ENCODE measurements at places on chromosomes 5 and 9.

DNA sequence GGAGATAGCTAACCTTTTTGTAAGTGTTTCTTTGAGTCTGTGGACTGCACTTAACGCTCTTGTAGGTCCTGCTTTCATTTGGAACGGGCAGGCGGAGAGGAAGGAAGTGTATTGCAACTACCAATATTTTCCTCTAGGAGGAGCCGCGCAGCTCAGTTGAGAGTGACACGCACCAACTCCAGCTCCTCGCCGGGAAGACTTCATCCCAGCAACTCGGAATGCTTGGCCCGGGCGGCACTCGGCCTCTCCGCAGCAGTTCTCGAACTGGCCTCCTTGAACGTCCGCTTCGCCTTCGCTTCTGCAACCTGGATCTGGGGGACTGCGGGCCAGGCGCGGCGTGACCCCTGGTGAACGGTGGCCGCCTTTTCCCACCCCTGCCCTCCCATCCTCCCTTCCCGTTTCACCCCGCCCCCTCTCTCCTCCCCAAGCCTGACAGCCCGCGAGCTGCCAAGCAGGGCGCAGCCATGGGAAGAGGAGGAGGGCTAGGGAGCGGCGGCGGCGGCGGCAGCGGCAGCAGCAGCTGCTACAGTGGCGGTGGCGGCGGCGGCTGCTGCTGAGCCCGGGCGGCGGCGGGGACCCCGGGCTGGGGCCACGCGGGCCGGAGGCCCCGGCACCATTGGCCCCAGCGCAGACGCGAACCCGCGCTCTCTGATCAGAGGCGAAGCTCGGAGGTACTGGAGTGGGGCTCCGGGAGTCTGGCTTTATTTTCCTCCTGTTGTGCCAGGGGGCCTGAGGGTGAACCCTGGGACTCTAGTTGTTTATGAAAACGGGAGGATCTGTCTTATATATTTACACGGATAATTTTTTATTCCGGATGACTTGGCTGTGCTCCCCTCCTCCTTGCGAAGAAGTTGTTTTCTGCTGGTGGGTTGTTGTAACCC lies at the start of gene GHR:
Gene GHR (plus strand): TSS at position 155 of the 881 bp plus-strand sequence. CDS start 142,436 bp downstream, outside the sequence.
- DNase-seq: peak; percentile 81

- no peak for DNase-seq
These were observed 170.5 kb downstream of the COL23A1 start for GRCh38 chr5:178419651-178420050.

DNA sequence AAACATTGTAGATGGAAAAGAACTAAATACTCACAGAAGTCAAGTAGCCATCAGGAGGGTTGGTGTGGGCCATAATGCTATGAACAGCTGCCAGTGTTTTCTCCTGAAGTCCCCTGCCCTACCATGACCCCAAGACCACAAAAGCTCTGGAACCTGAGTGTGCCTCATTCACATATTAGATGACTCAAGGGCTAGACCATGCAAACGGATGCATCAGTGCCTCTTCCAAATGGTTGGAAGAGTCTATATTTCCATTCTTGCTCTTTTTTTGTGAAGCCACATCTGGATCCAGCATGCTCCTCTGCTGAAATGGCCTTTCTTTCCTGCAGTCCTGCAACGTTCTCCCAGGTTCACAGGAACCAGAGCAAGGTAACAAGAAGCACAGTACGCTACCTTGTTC lies 136.6 kb upstream of the EPB41L4A start:
- peak; percentile 6 for DNase-seq

- no peak for DNase-seq
These were observed 28.3 kb downstream of the CXXC5 start for GRCh38 chr5:139676406-139676805.

DNA sequence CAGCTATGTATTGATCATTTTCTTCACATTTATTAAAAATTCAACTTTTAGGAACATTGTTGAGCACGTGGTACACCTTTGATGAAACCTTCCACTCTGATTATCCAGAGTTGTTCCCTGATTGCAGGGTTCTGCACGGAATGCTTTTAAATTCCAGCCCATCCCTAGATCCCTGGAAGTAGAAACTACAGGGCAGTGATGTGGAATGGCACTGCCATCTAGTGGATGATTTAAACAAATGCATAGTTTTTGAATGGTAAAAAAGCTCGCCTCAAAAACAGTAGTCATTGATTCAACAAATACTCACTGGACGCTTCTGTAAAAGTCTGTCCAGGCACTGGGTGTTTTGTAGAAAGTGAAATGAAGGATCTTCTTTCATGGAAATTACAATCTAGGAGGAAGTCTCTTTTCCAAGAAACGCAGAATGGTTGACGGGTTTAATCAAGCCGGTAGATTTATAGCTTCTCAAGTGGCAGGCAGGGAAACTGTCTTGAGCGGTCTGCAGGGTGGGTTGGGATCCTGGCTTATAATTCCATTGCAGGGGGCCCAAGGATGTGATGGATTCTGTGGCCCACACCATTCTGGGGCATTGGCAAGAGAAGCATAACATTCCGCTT lies 118.4 kb downstream of the ARHGAP26 start:
- no peak for DNase-seq

- DNase-seq: no peak
These were observed 33.4 kb upstream of the PCA3 start for GRCh38 chr9:76730801-76731200.

DNA sequence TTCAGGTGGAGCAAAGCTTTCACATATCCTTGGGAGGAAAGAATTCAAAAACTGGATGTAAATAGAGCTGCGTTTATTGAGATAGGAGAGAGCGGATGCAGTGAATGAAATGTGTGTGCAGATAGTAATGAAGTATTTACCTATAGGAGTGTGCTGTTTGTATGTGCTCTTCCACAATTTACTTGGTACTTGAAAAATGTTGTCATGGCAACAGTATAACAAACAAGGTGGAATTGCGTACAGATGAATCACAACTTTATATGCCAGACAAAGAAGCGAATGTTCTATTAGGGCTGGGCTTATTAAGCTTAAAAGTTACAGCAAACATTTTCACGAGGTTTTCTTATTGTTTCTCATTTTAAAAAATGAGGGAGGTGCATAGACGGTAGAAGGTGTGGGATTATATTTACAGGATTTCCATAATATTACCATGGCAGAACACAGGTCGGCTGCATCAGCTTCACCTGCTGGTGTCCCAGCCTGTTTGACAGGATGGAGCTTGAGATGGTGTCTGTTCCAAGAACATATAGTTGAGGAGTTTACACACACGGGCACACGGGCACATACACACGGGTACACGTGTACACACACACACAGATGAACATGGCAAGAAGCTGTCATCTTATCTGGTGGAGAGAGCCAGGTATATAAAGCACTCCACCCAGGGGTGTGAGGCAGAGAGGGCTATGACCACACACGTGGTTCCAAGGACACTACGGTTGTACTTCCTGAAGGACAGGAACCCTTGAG lies 155.7 kb downstream of the RMI1 start:
- DNase-seq: no peak

GRCh38 chr5:78320401-78320800 lies 25.9 kb upstream of the AP3B1 start:
- peak; percentile 17 for DNase-seq

DNA sequence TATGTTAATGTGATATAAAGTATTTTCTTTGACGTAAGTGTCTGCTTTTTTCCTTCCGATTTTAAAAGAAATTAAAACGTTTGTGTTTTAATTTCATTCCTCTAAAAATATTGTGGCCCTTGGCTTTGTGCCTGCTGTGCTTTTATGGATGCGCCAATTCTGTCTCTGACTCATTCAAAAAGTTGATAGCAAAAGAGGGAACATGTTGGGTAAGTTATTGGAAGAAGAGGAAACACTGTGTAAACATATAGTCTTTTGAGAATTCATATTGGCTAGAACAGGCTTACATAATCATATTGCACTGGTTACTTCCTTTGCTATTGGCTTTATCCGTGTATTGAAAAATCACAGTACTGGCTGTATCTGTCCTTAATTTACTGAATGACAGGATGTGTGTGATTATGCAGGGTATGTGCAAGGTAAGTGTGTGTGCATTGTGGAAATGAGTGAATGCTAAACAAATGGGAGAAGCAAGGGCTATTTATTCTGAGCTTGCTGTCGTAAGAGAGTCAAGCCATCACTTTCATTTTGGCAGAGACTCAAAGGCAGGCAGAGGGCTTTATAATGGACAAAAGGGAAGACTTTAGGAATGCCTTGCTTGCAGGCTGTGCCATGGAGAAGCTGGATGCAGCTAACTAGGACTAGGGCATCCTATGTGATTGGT lies 67.8 kb downstream of the SGCD start:
- no peak for DNase-seq

DNA sequence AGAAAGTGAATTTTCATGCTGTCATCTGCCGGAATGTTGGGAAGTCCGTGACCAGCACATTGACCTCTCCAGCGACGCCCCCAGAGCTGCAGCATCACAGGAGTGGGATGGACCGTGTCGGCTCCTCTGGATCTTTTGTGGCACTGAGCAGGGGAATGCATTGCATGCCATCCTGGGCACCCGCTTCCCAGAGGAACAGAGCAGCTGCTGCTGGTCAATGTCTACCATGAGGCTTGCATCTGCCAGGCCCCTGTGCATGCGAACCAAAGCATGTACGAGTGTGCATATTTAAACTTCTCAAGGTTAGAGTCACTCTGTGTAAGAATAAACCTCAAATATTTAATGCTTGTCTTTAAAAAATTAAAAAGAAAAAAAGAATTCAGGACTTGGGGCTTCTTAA lies 414.8 kb downstream of the GADD45G start:
- no peak for DNase-seq

- DNase-seq: no peak
These were observed 55.6 kb downstream of the RXRA start for GRCh38 chr9:134381671-134382516.

- DNase-seq: no peak
These were observed 27.9 kb upstream of the CEMIP2 start for GRCh38 chr9:71796100-71796767.

DNA sequence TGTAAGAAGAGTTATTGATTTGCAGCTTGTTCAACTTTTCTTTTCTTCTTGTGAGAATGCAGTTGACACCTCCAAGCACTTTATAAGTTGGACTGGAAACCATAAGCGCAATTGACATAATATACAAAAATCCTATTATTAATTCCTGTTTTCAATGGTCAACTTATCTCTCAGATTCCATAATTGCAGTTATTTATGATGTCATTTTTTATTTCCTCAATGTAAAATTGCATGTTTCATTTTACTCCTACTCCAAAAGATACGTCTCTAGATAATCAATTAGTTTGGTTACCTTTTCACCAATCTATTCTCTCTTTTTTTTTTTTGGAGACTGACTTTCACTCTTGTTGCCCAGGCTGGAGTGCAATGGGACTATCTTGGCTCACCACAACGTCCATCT lies 1416.1 kb upstream of the CDH6 start:
- DNase-seq: no peak

- no peak for DNase-seq
These were observed 16.4 kb downstream of the GNAQ start for GRCh38 chr9:78015241-78015640.

DNA sequence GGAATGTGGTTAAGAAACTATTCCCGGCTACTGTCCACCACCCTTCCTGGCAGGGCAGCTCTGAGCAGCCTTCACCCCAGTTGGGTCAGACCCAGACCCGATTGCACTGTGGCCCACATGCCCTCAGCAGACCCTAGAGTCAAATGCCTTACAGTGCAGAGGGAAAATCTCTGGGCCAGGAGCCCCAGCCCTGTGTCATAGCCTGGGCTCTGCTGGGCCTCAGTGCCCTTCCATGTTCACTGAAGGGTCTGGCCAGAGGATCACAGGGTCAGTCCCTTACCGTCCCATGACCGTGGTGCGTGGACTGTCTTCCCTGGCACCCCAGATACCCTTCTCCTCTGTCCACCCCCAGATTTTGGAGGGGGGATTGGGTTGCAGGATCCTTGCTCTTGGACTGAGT lies 73.5 kb upstream of the COL5A1 start:
- DNase-seq: no peak

DNA sequence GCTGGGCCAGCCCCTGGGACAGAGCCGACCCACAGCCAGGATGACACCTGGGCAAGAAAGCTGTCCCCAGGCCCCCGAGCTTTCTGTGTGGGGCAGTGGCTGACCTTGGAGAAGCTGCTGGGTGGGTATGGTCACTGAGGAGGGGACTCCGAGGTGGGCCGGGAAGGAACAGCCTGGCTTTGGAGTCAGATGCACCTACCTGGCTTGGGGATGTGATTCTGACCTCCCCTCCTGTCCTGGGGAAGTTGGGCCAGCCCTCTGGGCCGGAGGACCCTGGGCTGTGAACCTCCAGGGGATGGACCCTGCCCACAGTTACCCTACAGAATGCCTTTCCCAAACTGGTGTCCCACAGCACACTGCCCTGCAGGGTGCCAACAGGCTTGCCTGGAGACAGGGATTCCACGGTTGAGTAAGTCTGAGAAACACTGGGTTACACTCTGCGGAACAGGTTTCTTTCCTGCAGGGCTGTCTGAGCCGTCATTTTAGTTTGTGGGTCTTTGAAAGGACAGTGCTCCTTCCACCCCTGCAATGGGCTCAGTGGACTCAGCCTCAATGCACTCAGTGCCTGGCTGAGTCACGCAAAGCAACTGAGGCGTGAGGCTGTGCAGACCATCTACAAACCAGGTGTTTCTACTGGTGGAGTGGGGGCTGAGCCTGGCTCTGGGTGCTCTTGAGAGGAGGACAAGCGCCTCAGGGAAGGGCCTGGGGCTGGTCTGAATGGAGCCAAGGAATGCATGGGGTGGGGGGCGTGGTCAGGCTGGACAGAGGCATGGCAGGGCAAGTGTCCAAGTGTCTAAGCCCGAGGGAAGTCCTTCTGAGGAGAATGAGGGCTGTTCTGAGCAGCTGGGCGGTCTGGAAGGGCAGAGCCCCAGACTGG lies 41.3 kb upstream of the PHYKPL start:
- no peak for DNase-seq

DNA sequence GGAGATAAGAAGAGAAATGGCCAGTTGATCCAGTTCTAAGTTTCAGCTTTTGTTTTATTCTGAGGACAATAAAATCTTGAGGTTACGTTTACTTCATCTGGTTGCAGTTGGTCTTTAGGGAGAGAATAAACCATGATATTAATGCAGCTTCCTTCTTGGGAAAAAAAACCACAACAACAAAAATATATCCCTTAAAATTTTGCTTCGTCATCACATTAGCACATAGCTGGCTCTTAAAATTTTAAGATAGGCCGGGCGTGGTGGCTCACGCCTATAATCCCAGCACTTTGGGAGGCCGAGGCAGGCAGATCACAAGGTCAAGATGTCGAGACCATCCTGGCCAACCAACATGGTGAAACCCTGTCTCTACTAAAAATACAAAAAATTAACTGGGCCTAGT lies 86.4 kb downstream of the EQTN start:
- no peak for DNase-seq

DNA sequence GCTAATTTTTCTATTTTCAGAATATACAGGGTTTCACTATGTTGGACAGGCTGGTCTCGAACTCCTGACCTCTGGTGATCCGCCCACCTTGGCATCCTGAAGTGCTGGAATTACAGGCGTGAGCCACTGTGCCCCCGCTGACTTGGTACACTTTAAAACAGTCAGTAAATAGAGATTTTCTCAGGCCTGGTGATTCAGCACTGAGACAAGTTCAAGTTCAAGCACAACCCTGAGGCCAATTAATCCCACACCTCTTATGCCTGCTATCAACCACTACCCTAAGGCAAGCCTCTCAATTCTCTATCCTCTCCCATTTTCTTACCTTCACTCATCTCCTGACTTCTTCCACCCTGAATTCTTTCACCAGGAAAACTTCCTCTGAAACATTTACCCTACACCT lies 18.9 kb downstream of the MUSK start:
- DNase-seq: no peak
